ENCODE measurements at places on chromosomes 12 and 14. TPM values are rescaled to one million over a fixed set of nuclear protein-coding genes. Genes with fewer than 3 reads are reported as not detected.

DNA sequence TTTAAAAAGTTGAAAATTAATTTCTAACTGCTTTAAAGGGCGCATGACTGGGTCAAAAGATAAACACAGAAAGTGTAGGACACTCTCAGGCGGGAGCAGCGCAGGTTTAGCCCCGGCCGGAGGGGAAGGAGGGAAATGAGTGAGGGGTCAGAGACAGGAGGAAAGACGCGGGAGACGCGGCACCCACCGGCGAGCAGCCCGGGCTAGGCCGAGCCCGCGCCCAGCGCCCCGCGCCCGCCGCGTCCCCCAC is 591 bp downstream of the GXYLT1 start:
- no peaks in the 10 kb centered on the region for H3K36me3 ChIP-seq
- H3K27ac ChIP-seq, result peak overlapping the region; percentile 86
- H3K27me3 ChIP-seq, result no peaks in the 10 kb centered on the region
- peaks cover 41% of the 10 kb centered on the region for H3K4me1 ChIP-seq
- H3K4me3 ChIP-seq, result peak overlapping the region; percentile 85
- DNase-seq, result no peak

- no peak overlapping the region for H3K4me3 ChIP-seq
- no peak for DNase-seq
- H3K27ac ChIP-seq, result no peak overlapping the region
- H3K27me3 ChIP-seq, result peaks cover 23% of the 10 kb centered on the region
- peaks cover 20% of the 10 kb centered on the region for H3K4me1 ChIP-seq
These were observed 30.2 kb downstream of the KCNA5 start for GRCh38 chr12:5073853-5074252.

GRCh38 chr12:84601483-84601882 is 311.1 kb downstream of the SLC6A15 start:
- H3K36me3 ChIP-seq, result no peaks in the 10 kb centered on the region
- no peaks in the 10 kb centered on the region for H3K4me1 ChIP-seq
- H3K4me3 ChIP-seq, result no peak overlapping the region
- H3K27me3 ChIP-seq, result no peaks in the 10 kb centered on the region
- no peak for DNase-seq
- no peak overlapping the region for H3K27ac ChIP-seq

- no peak overlapping the region for H3K27ac ChIP-seq
- no peaks in the 10 kb centered on the region for H3K4me1 ChIP-seq
- peaks cover 7% of the 10 kb centered on the region for H3K36me3 ChIP-seq
- H3K4me3 ChIP-seq, result no peak overlapping the region
These were observed 49.2 kb upstream of the DICER1 start for GRCh38 chr14:95206534-95206933.

GRCh38 chr14:54023027-54023426 is 66.4 kb upstream of the BMP4 start:
- H3K4me3 ChIP-seq, result no peak overlapping the region
- H3K27ac ChIP-seq, result no peak overlapping the region
- no peaks in the 10 kb centered on the region for H3K27me3 ChIP-seq
- DNase-seq, result no peak
- peaks cover 6% of the 10 kb centered on the region for H3K36me3 ChIP-seq
- no peaks in the 10 kb centered on the region for H3K4me1 ChIP-seq

- DNase-seq, result no peak
- no peak overlapping the region for H3K4me3 ChIP-seq
- H3K27ac ChIP-seq, result no peak overlapping the region
- peaks cover 3% of the 10 kb centered on the region for H3K36me3 ChIP-seq
These were observed 153.7 kb upstream of the BTG1 start for GRCh38 chr12:92299344-92299743.

DNA sequence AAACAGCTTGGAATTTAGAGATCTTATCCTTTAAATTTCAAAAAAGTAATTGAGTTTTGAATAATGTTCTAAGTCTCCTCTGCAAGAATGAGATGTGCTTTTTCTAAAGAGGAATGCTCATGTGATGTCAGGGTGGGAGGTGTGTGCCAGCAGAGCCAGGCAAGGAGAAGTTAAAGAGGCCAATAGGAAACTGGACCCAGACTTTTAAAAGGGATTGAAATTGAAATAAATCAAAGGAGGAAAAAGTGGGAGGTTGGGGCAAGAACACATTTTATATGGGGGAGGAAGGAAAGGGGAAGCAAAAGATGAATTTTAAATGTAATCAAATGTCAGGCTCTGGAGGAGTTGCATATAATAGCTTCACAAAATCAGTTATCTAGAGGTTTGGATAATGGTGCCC is 126.1 kb downstream of the FIGNL2 start:
- H3K4me1 ChIP-seq, result peaks cover 7% of the 10 kb centered on the region
- DNase-seq, result no peak
- H3K27ac ChIP-seq, result no peak overlapping the region
- H3K27me3 ChIP-seq, result no peaks in the 10 kb centered on the region
- peaks cover 6% of the 10 kb centered on the region for H3K36me3 ChIP-seq

DNA sequence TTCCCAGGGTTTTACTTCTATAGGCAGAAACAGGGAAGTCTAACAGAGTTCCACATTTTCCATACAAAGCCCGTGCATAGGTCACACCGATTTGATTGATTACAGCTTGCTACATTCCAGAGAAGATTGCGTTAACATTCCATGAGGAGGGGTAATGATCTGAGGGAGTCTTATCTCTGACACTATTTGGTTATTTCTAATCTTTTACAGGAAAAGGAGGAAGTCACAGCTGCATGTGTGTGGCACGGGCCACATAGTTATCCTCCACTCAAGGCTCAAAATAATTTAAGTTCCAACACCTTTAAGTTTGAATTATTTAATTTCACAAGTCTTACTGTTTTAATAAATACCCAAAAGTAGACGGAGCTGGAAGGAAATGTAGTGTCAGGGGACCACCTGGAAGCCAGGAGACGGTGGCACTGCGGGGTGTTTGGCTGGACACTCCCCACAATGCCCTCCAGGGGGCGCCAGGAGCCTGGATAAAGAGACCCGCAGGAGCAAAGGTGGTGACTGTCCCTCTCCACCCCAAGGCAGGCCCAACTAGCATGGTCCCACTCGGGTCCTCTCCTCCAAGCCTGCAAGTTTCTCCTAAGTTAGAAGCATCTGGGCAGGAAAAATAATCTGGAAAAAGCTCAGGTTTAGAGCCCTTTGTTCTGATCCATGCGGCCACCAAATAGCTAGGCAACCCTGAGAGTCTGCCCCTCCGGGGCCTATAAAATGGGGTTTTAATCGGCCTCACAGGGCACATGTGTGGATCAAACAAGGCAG is 20.2 kb downstream of the KRT8 start:
- DNase-seq, result no peak
- H3K4me3 ChIP-seq, result no peak overlapping the region

- no peaks in the 10 kb centered on the region for H3K27me3 ChIP-seq
- H3K27ac ChIP-seq, result no peak overlapping the region
- H3K4me3 ChIP-seq, result no peak overlapping the region
- peaks cover 31% of the 10 kb centered on the region for H3K4me1 ChIP-seq
- H3K36me3 ChIP-seq, result no peaks in the 10 kb centered on the region
These were observed 84.7 kb upstream of the FLRT2 start for GRCh38 chr14:85445151-85445795.

- no peak overlapping the region for H3K4me3 ChIP-seq
- no peak overlapping the region for H3K27ac ChIP-seq
These were observed 41.6 kb downstream of the ITPK1 start for GRCh38 chr14:93073910-93074769.

DNA sequence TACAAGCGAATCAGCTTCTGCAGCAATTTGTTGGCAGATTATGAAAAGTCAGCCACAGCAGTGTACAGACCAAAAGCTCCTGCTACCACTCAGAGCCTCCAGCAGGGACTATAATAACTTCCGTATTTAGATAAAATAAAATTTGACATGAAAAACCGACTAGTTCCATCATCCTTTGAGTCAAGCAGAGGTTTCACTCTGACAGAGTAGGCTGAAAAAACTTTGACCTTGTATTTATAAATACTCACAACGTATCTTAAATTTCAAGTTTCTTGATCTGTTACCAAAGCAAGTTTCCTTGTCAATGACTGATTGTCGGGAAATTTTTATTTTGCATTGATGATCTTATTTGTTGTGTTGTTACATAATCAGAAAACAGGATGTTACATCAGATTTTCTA is 283.4 kb downstream of the DAD1 start:
- H3K27me3 ChIP-seq, result no peaks in the 10 kb centered on the region
- DNase-seq, result no peak
- H3K4me3 ChIP-seq, result no peak overlapping the region
- H3K36me3 ChIP-seq, result no peaks in the 10 kb centered on the region
- H3K27ac ChIP-seq, result no peak overlapping the region

GRCh38 chr12:111270239-111270638 is 98.7 kb downstream of the PHETA1 start:
- no peaks in the 10 kb centered on the region for H3K36me3 ChIP-seq
- H3K27ac ChIP-seq, result no peak overlapping the region
- H3K4me1 ChIP-seq, result no peaks in the 10 kb centered on the region
- peaks cover 40% of the 10 kb centered on the region for H3K27me3 ChIP-seq
- H3K4me3 ChIP-seq, result no peak overlapping the region

- H3K36me3 ChIP-seq, result no peaks in the 10 kb centered on the region
- no peak for DNase-seq
- no peaks in the 10 kb centered on the region for H3K27me3 ChIP-seq
- peak overlapping the region; percentile 17 for H3K27ac ChIP-seq
- peak overlapping the region; percentile 100 for H3K4me3 ChIP-seq
These were observed 4.6 kb upstream of the CACNB3 start for GRCh38 chr12:48813465-48814261.

- H3K36me3 ChIP-seq, result peaks cover 17% of the 10 kb centered on the region
- H3K4me3 ChIP-seq, result peak overlapping the region; percentile 55
- peak; percentile 96 for DNase-seq
- peaks cover 88% of the 10 kb centered on the region for H3K4me1 ChIP-seq
These were observed 39.9 kb downstream of the CORO1C start for GRCh38 chr12:108691175-108691997.

- DNase-seq, result no peak
- no peaks in the 10 kb centered on the region for H3K4me1 ChIP-seq
- no peak overlapping the region for H3K4me3 ChIP-seq
- H3K27me3 ChIP-seq, result peaks cover 2% of the 10 kb centered on the region
These were observed 151.8 kb upstream of the NTF3 start for GRCh38 chr12:5280086-5280485.

DNA sequence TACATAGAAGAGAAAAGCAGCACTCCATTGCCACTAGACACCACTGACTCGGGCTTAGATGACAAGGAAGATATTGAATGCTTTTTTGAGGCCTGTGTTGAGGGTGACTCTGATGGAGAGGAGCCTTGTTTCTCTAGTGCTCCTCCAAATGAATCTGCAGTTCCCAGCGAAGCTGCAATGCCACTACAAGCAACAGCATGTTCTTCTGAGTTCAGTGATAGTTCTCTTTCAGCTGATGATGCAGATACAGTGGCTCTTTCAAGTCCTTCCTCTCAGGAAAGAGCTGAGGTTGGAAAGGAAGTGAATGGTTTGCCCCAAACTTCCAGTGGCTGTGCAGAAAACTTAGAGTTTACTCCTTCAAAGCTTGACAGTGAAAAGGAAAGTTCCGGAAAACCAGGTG is 114.5 kb upstream of the NPAS3 start:
- DNase-seq, result no peak
- H3K4me1 ChIP-seq, result peaks cover 50% of the 10 kb centered on the region
- H3K27ac ChIP-seq, result no peak overlapping the region
- H3K4me3 ChIP-seq, result no peak overlapping the region

- peaks cover 42% of the 10 kb centered on the region for H3K27me3 ChIP-seq
- H3K36me3 ChIP-seq, result no peaks in the 10 kb centered on the region
- no peak overlapping the region for H3K27ac ChIP-seq
- H3K4me3 ChIP-seq, result no peak overlapping the region
- no peak for DNase-seq
These were observed 17.6 kb downstream of the LACRT start for GRCh38 chr12:54616933-54617680.

- no peak overlapping the region for H3K4me3 ChIP-seq
- H3K4me1 ChIP-seq, result peaks cover 46% of the 10 kb centered on the region
- no peaks in the 10 kb centered on the region for H3K36me3 ChIP-seq
- H3K27ac ChIP-seq, result no peak overlapping the region
These were observed 111.2 kb downstream of the TMTC1 start for GRCh38 chr12:29672580-29672979.

DNA sequence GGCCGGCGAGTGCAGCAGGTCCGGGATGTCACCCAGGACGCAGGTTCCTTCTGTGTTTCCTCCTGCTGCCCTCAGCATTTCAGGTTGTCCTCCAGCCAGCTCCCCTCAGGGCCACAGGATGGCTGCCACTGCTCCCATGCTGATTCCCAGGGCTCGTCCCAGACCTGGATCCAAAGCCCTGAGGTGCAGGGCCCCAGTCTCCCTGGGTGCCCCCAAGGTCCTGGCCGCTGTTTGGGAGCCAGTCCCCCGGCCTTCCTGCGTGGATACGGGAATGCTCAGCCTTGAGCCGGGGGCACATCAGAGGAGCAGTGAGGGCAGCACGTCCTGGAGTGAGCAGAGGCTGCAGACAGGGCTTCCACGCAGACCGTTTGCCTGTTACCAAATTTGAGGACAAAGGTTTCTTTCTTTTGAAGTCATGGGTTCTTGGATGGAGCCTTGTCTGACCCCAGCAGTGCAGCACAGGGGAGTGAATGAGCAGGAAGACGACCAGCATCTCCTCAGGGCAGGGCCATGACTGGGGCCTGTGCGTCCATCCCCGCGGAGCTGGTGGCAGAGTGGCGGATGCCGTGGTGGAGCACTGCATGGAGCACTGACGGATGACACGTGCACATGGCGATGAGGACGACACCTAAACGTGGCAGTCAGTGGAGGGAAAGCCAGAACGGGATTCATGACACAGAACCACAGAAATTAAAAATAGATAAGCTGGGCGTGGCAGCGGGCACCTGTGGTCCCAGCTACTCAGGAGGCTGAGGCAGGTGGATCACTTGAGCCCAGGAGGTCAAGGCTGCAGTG is 12.5 kb upstream of the CACNA2D4 start:
- H3K4me1 ChIP-seq, result peaks cover 59% of the 10 kb centered on the region
- H3K4me3 ChIP-seq, result no peak overlapping the region
- H3K27ac ChIP-seq, result no peak overlapping the region
- H3K36me3 ChIP-seq, result no peaks in the 10 kb centered on the region
- DNase-seq, result no peak
- H3K27me3 ChIP-seq, result peaks cover 9% of the 10 kb centered on the region

- H3K27ac ChIP-seq, result peak overlapping the region; percentile 30
- no peak for DNase-seq
- H3K4me3 ChIP-seq, result no peak overlapping the region
- H3K36me3 ChIP-seq, result no peaks in the 10 kb centered on the region
These were observed 6.6 kb downstream of the BRF1 start for GRCh38 chr14:105294142-105294597.

DNA sequence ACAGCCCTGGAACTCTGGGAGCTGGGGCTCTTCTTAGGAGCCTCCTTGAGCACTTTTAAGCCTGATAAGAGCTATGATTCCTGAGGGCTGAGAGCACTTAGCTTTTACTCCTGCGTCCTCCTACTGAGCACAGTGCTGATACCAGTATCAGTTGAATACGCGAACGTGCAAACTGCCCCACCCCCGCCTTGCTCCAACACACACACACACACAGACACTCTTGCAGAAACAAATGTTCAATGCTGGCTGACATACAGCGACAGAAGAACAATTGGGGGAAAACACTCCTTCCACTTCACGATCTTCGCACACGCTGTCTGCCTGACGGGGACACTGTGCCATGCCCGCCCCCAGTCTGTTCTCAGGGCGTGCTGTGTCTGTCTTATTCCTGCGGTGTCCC is 57.2 kb upstream of the DLK1 start:
- no peaks in the 10 kb centered on the region for H3K4me1 ChIP-seq
- peaks cover 4% of the 10 kb centered on the region for H3K36me3 ChIP-seq
- H3K27me3 ChIP-seq, result peaks cover 38% of the 10 kb centered on the region

Gene ZC3H10
- total RNA-seq, result 8.0 TPM

Gene NFE2
- total RNA-seq, result not detected

Gene EML1
- total RNA-seq, result 61.0 TPM

Gene ZC2HC1C
- 0.62 TPM for total RNA-seq

Gene KRT2
- not detected for total RNA-seq

Gene NOXRED1
- total RNA-seq, result 0.18 TPM

Gene HOXC9
- not detected for total RNA-seq

Gene FGF6
- not detected for total RNA-seq

Gene CEP83
- 9.5 TPM for total RNA-seq

Data from chondrocyte (in vitro differentiated cells).